ENCODE measurements at places on chromosomes 4 and X.

- DNase-seq, result no peak
These were observed 35.4 kb upstream of the SPANXB1 start for GRCh38 chrX:140967036-140967435.

GRCh38 chr4:10333942-10334341, 123.3 kb downstream of the ZNF518B start:
- no peak for DNase-seq

DNA sequence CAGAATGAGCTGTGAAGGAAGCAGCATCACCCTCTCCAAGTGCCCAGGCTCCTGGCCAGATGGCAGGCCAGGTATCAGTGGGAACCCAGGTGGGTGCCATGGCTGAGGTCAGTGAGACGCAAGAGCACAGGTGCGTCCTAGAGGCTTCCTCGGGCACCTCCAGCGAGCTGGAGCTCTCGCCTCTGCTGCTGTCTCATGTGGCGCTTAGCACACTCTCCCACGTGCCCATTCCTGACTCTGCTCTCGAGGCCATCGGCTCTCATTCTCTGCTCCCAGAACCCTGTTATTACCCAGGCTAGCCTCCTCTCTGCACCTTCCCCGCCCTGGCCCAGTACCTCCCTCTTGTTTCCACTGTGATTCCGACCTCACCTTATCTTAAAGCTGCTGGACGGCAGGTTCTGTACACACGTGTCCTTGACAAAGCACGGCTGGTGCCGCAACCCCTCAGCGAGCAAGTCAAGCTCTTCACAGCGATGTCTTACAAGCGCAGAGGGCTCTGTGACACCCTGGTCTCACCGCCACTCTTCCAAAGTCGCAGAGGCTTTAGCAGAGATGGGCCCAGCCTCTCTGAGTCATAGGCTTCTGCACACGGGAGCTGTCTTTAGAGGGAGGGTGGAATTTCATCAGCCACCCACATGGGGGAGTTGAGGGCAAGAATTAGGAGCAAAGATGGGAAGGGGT, 15.4 kb upstream of the MSANTD1 start:
- no peak for DNase-seq

DNA sequence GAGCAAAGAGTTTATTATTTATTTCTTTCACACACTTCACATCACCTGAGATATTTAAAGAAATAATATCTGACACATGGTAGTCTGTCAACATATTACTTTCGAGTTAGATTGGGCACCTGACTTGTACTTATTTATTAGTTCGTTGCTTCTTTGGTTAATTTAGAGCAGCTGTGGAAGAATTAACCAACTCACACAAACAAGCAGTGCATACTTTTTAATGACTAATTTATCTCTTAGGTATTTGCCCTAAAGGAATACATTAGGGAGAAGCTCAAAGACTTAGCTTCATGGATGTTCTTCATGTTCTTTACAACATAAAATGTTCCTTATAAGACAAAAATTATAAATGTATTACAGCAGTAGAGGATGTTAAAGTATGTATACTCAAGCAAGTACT, 242.9 kb downstream of the ARHGAP24 start:
- DNase-seq, result no peak

DNA sequence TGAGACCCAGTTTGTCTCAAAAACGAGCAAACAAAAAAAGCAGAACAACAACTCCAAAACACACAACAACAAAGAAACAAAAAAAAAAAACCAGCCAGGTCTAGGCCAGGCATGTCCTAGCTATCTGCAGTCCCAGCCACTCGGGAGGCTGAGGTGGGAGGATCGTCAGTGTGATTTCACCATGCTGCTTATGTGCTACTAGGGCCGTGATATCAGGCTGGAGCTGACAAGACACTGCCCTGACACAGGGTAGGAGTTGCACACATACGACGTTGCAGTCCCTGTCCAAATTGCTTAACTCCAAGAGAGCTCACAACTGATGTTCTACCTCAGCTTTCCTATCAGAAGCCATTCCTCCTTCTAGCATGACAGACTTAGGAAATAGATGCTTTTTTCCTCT, 204.9 kb downstream of the AASDH start:
- no peak for DNase-seq

DNA sequence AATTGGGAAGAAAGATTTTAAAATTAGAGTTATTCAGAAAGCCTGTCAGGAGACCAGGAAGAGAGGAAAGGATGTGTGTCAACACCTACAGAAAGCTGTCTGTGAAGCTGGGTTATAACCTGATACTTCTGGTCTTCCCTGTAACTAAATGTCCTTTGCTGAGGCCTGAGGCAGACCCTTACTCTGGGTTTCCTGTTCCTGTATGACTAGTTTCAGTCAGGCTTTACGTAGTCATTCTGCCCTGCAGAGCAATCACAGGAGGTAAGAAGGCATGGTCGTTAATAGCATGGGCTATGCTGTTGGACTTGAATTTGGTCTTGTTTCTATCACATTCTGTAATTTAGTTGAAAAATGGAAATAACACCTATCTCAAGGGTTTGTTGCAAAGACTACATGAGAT, 110.5 kb upstream of the IGFBP7 start:
- DNase-seq, result no peak

Data from NCI-H460 (cell line).